CD8-positive, alpha-beta T cell (primary cell): ENCODE measurements at places on chromosomes 11 and 22. TPM values are rescaled to one million over a fixed set of nuclear protein-coding genes. Genes with fewer than 3 reads are reported as not detected.

GRCh38 chr22:49779211-49779610 is 48.5 kb downstream of the BRD1 start:
- no peak for DNase-seq

GRCh38 chr11:72333661-72334060 is 89.7 kb upstream of the PHOX2A start:
- peak; percentile 5 for DNase-seq

DNA sequence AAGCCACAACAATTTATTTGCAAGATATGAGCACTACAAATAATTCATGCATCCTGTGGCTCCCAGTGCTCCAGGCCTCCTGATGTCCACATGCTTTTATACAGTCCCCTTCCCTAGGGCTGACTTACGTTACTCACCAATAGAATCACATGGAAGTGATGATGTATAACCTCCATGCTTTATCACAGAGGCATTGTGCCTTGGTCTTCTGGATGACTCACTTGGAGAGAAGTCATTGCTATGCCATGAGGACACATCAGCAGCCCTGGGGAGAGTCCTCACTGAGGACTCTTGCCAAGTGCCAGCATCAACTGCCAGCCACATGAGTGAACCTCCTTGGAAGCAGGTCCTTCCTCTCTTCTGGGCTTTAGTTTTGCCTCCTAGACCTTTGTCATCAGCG is 22.0 kb upstream of the IGSF9B start:
- no peak for DNase-seq

Gene NF2
- total RNA-seq = 22.6 TPM

DNA sequence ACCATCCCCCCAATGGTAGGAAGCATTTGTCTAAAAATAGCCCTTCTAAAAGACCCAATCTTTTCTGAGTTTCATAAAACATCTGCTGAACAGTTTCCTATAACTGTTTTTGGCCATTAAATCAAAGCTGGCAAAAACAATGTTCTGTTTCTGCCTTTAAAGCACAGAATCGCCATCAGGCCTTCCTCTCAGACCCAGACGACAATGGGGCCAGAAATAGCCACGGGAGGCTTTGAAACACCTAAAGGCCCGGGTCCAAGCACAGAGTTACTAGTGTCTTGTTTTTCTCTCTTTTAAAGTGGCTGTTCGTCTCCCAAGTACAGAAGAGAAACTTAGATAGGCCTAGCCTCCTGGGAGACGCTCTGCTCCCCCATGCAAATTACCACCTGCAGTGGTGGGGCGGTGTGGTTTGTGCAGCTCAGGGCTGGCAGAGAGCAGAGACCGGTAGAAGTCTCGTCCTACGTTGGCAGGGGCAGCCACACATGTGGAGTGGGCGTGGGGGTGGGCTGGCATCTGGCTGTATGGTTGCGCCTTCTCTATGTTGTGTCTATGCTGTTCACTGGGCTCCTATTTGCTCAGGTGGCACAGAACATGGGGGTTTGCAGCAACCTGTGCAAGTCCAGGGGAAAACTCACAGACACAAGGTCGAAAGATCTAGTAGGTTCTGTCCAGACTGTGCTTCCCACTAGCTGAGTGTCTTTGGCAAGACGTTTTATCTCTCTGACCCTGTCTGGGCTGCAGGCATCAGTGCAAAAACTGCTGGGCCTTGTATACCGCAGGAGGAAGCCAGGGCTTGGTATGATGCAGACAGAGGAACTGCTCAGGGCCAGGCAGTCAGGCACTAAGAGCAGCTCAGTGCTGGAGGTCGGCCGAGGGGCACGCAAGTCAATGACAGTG is 23.6 kb upstream of the ETS1 start:
- peak; percentile 50 for DNase-seq

GRCh38 chr11:108875134-108875533 is 210.3 kb downstream of the DDX10 start:
- no peak for DNase-seq

Gene OR4D5
- not detected for total RNA-seq

DNA sequence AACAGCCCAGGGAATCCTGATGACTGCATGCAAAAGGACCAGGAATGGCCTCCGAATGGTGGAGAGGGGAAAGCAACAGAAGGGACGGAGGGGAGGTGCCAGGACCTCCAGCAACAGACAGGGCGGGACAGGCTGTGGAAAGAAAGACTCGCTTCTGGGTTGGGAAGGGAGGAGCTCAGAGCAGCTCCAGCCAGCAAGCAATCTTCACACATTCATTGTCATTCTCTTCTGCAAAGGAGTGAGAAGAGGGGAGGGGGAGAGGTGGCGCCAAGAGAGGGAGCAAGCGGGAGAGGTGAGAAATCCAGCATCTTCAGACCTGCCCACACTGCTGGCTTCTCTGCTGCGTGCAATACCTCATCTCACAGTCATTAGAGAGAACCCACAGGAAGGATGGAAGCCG is 509.0 kb downstream of the BUD13 start:
- DNase-seq = no peak

Gene SLC16A8
- total RNA-seq = not detected

- no peak for DNase-seq
Measured at GRCh38 chr11:67062526-67063373, 6.1 kb downstream of the RHOD start.

DNA sequence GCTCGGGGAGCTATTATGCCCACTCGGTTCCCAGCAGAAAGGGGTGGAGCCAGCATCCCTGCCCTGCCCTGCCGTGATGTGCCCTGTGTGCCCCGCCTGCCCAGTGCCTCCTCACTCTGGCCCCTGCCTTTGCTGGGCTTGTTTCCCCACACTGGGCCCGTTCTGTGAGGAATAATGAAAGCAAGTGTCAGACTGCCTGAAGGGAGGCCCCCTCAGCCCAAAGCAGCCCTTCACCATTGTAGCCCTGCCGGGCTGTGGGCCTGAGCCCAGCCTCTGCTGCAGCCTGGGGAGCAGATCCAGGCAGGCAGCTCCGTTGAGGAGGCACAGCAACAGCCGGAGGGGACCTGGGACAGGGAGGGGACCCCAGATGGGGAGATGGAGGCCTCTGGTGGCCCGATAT is 20.2 kb upstream of the NEFH start:
- DNase-seq = no peak

DNA sequence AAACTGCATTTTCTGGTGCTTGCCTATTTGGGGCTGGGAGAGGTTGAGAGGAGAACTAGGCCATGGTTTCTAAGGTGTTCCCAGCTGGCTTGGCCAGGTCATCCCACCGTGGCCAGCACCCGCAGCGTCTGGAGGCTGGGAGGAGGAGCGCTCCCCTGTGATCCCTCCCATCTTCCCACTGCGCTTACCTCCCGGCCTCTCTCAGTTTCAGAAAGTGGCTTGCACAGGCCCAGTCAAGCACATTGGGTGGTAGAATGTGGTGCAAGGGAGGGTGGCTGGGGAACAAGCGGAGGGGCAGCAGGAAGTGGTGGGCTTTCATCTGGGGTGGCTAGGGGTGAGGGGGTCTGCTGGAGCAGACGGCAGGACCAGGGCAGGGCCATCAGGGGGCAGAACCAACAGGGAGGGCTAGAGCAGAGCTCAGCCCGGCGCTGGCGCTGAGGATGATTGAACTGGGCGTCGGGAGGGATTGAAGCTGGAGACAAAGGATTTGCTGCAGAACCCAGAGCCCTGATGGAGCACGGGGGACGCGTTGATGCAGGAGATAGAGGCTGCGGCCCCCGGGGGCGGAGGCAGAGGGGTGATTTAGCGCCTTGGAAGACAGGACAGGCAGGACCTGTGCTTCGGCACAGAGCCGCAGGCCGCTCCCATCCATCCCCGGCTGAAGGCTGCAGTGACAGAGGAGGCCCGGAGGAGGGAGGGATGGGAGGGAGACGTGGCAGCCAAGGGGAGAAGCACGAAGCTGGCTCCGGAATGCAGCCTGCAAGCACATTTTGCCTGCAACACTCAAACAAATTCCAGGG is 76.0 kb downstream of the TRIM29 start:
- DNase-seq = no peak

Gene TMEM179B
- total RNA-seq = 28.4 TPM

Gene NXPE2
- total RNA-seq = not detected

- no peak for DNase-seq
Measured at GRCh38 chr11:42521994-42522393, 789.8 kb upstream of the API5 start.

Gene SOX6
- total RNA-seq = not detected

DNA sequence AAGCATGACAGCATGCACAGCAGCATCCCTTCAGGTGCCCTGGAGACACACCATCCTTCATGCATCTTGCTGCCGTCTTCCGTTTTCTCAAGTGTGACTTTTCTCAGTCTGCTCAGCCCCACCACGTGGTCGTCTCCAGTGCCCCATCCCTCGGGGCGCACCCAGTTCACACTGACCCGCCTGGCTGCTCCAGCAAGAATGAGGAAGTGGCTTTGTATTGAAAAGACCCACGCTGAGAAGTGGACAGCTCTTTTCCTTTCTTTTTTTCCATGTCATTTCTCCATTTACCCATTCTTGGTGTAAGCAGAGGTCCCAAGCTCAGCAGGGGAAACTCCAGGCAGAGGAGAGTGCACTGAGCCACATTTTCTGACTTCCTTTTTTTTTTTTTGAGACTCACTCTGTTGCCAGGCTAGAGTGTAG is 14.5 kb downstream of the SERPINH1 start:
- DNase-seq = no peak
